ENCODE measurements at places on chromosomes 6 and 20. TPM values are rescaled to one million over a fixed set of nuclear protein-coding genes. Genes with fewer than 3 reads are reported as not detected.

DNA sequence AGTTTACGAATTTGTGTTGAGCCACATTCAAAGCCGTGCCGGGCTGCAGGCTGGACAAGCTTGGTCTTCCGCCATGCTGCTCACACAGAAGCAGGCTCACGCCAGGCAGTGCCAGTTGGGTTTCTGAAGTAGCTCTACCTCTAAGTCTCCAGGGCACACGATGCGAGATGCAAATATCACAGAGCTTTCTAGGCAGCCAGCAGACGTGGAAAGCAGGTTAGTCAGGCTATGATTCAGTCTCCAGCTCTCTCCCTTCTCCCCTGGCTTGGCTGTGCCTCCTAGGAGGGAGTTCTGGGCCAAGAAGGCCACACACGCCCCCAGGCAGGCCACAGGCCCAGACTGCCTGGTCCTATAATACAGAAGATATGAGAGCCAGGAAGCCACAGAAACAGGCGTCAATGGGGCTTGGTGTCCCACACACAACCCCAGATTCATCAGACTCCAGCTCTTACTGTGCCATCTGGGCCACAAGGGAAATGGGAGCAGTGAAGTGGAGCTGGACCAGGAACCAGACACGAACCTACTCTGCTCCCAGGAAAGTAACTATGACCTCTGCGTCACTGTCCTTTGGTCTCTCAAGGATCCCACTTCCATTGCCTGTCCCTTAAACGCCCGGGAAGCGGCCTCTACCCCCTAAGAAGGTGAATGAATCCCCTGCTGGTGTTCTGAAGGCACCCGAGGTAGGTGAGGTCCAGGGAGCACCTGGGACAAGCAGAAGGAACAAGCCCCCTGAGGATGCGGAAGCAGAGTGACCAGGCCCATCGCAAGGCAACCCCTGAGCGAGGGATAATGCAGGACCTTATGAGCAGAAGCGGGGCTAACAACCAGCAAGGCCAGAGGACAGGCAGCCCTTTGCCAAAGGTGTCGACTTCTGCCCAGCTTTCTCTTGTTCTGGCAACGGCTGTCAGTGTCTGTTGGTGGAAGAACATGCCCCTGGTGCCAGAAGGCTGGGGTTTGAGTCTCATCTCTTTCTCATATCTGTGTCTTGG, 61.2 kb downstream of the GFOD1 start:
- DNase-seq, result no peak
- H3K4me3 ChIP-seq, result no peak overlapping the region
- no peak overlapping the region for H3K27ac ChIP-seq
- H3K36me3 ChIP-seq, result no peaks in the 10 kb centered on the region
- peaks cover 35% of the 10 kb centered on the region for H3K4me1 ChIP-seq

DNA sequence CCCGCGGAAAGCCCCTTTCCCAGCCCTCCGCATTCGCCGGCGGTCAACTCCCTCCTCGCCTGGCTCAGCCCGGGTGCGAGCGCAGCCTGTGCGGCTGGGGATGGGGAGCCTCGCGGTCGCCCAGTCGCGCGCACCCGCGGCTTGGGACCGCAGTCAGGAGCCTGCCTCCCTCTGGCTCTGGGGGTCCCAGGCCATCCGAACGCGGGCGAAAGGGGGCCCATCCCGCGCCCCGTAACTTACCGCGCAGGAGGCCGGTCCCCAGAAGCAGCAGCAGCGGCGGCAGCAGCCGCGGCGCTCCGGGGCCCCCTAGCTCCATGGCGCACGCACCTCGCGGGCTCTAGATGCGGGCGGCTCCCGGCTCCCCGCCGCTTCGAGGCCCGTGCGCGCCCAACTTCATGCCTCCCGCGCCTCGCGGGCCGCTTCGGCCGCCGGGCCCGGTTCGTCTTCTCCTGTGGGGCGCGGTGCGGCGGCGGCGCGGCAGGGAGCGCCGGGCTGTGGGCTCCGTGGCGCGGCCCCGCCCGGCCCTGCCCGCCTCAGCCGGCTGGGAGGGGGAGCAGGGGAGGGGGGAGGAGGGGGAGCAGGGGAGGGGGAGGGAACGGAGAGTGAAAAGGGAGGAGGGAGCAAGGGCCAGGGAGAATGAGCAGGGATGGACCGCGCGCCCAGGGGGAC, at the start of gene CHRNA4:
Gene CHRNA4 (minus strand): TSS at position 500 of the 669 bp plus-strand sequence. CDS start 184 bp downstream, at position 316.
- no peaks in the 10 kb centered on the region for H3K36me3 ChIP-seq
- no peaks in the 10 kb centered on the region for H3K4me1 ChIP-seq
- no peak for DNase-seq
- H3K27ac ChIP-seq, result no peak within 1 kb of the TSS

PNLDC1 gene
- not detected for total RNA-seq

- no peaks in the 10 kb centered on the region for H3K27me3 ChIP-seq
- H3K36me3 ChIP-seq, result no peaks in the 10 kb centered on the region
Measured at GRCh38 chr20:44597930-44598329, 15.6 kb downstream of the PKIG start.

MBOAT1 gene
- 9.6 TPM for total RNA-seq

MUC21 gene
- not detected for total RNA-seq

DNA sequence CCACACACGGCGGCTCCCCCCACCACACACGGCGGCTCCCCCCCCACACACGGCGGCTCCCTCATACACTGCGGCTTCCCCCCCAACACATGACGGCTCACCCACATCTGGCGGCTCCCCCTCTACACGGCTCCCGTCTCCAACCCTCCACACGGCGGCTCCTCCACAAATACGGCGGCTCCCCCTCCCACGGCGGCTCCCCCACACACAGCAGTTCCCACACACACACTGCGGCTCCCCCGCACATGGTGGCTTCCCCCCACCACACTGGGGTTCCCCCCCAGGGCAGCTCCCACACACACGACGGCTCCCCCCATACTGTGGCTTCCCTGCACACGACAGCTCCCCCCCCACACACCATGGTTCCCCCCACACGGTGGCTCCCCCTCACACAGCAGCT, 98.0 kb downstream of the TTLL2 start:
- H3K4me1 ChIP-seq, result peaks cover 3% of the 10 kb centered on the region
- DNase-seq, result peak; percentile 20
- H3K27me3 ChIP-seq, result no peaks in the 10 kb centered on the region

SRPK1 gene
- total RNA-seq, result 91.0 TPM

DNA sequence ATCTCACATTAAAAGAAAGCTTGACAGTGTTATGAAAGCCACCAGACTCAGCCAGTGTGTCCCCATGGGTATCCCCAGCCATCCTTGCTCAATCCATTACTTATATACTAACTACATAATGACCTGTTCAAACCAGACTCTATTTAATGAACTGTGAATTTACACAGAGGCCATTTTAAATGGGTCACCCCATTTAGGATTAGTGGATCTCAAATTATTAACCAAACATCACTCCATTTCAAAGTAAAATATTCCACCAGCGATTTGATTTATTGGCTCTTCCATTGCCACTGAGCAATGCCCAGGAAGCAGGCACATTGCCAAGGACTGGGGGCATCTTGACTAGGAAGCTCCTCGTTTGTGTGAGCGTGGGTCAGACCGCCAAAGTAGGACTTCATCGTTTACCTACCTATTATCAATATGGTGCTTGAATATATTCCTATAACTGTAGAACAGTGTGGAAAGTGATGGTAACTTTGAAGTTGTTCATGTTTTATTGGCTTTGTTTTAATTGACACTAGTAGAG, 15.5 kb upstream of the NPEPL1 start:
- H3K4me1 ChIP-seq, result no peaks in the 10 kb centered on the region
- no peak overlapping the region for H3K27ac ChIP-seq
- no peaks in the 10 kb centered on the region for H3K27me3 ChIP-seq

NR2E1 gene
- not detected for total RNA-seq

DNA sequence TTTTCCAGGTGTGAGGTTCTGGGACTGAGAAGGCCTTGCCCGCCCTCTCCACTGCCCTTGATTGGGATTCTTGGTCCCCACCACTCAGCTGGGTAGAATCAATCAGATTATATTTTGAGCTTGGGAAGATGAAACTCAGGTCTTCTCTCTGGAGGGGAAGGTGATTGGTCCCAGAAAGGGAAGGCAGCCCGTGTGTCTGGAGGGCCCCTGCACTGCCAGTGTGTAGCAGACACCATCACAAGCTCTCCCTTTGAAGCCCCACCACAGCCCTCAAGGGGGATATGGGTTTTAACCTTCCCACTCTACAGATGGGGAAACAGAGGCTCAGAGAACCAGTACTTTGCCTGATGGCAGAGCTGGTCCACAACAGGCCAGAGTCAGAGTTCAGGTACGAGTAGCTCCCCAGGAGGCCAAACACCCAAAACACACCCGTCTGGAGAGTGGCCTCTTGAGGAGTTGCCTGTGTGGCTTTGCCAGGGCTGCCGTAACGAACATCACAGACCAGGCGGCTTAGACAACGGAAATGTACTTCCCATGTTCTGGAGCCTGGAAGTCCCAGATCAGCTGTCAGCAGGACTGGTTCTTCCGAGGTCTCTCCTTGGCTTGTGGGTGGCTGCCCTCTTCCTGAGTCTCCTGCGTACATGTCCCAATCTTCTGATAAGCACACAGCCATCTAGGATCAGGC, 205.6 kb downstream of the SYNDIG1 start:
- H3K36me3 ChIP-seq, result no peaks in the 10 kb centered on the region
- no peak for DNase-seq
- H3K27me3 ChIP-seq, result no peaks in the 10 kb centered on the region
- H3K4me1 ChIP-seq, result no peaks in the 10 kb centered on the region

DNA sequence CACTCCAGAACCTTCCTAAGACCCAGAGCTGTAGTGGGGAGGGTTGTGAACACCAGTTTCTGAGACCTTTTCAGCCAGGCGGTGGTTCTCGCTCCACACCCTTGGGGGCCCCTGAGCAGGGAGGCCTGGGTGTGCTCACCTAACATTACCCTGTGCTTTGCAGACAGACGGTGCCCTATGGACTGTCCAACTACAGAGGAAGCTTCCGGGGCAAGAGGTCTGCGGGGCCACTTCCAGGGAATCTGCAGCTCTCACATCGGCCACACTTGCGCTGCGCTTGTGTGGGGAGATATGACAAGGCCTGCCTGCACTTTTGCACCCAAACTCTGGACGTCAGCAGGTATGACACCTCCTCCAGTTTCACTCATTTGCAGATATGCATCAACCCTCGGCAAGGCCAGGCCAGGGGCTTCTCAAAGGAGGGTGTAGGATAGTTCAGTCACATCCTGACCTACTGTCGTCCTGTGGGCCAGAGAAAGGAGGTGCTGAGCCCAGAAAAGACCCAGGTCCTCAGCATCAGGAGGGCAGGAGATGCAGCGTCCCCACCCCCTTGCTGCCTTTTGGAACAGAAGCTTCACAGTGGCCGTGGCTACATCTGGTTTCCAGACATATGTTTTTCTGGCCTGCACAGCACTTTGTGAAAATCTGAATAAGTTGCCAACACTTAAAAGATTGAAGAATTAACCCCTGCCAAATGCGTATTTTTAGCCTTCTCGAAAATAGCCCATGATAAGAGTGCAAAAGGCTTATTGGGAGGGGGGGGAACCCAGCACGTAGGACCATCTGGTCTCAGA, 20.6 kb downstream of the EDN3 start:
- H3K4me3 ChIP-seq, result no peak overlapping the region
- no peak overlapping the region for H3K27ac ChIP-seq
- no peaks in the 10 kb centered on the region for H3K4me1 ChIP-seq
- DNase-seq, result no peak

RAET1L gene
- not detected for total RNA-seq

RAE1 gene
- 53.1 TPM for total RNA-seq

DNA sequence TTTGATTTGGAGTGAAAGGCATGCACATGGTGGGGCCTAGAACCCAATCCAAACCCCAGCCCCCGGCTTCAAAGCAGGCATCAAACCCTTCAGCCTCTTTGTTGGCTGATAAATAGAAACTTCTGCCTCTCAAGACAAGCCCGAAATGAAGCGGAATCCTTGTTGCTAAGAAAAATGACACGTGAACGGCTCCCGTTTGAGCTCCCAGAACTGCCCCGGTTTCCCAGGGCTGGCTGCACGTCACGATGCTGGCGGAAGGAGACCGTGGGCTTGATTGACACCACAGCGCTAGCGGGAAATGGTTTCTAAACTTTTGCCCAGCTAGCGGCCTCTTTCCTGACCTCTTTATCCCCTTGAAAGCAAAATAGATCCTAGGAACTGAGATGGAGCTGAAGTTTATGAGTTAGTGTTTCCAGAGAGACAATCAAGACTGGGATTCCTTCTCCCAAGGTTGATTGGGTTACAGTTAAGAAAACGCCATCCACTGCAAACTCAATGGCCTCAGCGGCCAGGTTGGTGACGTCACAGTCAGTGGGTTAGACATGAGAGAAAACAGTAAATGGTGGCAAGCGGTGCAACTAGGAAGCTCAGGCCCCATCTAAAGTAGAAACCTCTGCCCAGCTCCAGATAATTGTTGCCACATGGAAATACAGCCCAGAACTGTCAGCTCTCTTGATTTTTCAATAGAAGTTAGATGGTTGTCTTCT, 117.0 kb downstream of the ANKRD60 start:
- no peaks in the 10 kb centered on the region for H3K4me1 ChIP-seq
- no peaks in the 10 kb centered on the region for H3K36me3 ChIP-seq
- no peak overlapping the region for H3K27ac ChIP-seq
- H3K27me3 ChIP-seq, result no peaks in the 10 kb centered on the region
- no peak overlapping the region for H3K4me3 ChIP-seq

GRCh38 chr6:158060455-158061360, 79.0 kb downstream of the SYNJ2 start:
- no peak overlapping the region for H3K4me3 ChIP-seq
- H3K27ac ChIP-seq, result no peak overlapping the region
- H3K36me3 ChIP-seq, result peaks cover 15% of the 10 kb centered on the region
- H3K27me3 ChIP-seq, result no peaks in the 10 kb centered on the region
- no peaks in the 10 kb centered on the region for H3K4me1 ChIP-seq

BPIFA1 gene
- total RNA-seq, result not detected

DNA sequence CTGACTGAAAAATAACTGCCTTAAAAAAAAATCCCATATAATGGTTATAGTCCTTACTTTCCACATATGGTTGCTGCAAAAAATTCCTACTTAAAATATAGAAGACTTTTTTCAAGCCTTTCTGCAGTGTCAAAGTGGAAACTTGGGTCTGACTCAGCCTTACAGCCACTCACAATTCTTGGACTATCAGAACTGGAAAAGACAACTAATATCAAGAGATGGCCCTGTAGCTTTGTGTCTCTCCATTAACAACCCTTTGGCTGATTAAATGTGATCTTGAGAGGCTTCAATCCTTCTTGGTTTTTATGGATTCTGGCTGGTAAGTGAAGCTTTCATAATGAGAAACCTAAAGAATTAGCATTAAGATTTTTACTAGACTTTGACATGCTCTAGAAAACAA, 307.8 kb downstream of the RNGTT start:
- no peaks in the 10 kb centered on the region for H3K27me3 ChIP-seq
- no peaks in the 10 kb centered on the region for H3K4me1 ChIP-seq
- no peak overlapping the region for H3K27ac ChIP-seq
- H3K36me3 ChIP-seq, result peaks cover 14% of the 10 kb centered on the region
- no peak overlapping the region for H3K4me3 ChIP-seq

DNA sequence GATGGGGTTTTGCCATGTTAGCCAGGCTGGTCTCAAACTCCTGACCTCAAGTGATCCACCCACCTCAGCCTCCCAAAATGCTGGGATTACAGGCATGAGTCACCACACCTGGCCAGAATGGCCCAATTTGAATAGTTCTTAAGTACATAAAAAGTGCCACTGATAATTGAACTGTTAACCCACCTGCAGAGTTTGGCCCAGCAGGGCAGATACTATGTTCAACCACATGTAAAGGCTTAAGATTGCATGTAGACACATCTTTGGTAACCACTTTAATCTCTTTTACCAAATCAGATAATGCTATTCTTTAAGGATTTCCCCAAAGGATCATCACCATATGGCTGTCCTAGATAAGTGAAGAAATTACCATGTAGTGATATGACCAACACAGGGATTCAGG, 21.3 kb upstream of the SGK1 start:
- no peak for DNase-seq
- no peaks in the 10 kb centered on the region for H3K36me3 ChIP-seq
- no peaks in the 10 kb centered on the region for H3K27me3 ChIP-seq
- no peaks in the 10 kb centered on the region for H3K4me1 ChIP-seq
- H3K27ac ChIP-seq, result no peak overlapping the region
- H3K4me3 ChIP-seq, result no peak overlapping the region
